GM23338 (cell line): ENCODE measurements at places on chromosomes 16 and 17.

- DNase-seq, result no peak
Measured at GRCh38 chr16:11605891-11606290, 19.2 kb upstream of the LITAF start.

DNA sequence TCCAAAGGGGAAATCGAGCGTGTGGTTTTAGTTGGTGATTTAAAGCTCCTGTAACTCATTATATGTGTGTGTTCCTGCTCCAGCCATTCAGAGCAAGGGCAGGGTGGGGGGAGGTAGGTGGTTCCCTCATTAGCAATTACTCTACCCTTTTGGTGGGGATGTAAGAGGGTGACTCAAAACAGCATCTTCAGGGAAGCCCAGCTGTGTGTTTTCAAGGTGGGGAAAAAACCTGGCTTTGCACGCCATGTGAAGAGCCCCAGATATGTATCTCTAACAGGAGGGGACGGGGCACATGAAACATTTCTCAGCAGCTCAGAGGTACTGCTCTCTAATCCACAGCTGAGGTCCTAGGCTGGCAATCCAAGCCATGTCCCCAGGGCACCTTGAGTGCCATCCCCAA is 241.3 kb upstream of the ZFHX3 start:
- no peak for DNase-seq

- DNase-seq, result peak; percentile 80
Measured at GRCh38 chr16:68436581-68436980, 11.7 kb downstream of the SMPD3 start.

GRCh38 chr17:15957206-15957605 is 12.3 kb downstream of the ADORA2B start:
- DNase-seq, result no peak

DNA sequence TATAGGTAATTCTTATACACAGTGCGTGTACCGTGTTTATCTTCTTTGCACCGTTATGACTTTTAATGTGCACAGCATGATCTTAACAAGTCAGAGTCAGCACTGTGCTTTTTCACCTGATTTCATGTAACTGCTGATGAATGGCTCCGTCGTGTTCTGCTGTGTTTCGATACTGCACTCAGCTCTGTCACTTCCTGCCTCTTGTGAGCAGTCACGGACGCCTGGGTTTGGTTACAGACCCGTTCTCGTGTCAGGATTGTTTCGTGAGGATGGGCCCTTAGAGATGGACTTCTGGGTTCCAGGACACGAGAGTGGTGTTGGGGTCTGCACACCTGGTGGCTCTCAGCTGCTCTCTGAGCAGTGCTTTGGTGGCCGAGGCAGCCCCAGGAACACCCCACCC is 24.6 kb downstream of the TBCD start:
- DNase-seq, result no peak

- no peak for DNase-seq
Measured at GRCh38 chr16:84029297-84030047, 13.1 kb downstream of the SLC38A8 start.

GRCh38 chr16:51816929-51817328 is 665.9 kb upstream of the SALL1 start:
- no peak for DNase-seq

DNA sequence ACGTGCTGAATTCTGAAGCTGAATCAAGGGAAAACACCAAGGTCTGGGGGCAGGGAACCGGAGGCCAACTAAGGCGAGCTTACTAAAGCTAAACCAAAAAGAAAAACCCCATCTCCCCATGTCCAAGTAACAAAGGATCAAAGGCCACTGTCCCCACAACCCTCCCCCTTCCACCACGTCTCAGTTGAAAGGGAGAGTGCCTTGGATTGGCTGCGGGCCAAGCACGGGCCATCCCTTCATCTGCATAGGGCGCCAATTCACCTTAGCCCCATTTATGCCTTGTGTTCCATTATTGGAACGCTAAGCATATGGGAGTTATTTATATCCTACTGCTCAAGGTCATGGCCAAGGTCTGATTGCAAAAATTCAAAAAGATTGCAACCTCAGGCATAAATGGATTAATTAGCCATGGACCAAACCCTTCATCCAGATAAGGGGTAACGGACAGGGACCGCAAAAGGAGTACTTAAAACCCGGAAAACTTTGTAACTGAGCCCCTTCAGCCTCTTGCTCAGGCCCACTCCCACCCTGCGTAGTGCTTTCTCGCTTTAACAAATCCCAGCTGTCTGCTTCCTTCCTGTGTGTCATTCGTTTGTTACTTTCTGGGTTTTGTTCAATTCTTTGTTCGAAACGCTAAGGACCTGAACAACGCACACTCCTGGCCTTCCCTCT is 740 bp upstream of the ATP6V0D1 start:
- peak; percentile 41 for DNase-seq

DNA sequence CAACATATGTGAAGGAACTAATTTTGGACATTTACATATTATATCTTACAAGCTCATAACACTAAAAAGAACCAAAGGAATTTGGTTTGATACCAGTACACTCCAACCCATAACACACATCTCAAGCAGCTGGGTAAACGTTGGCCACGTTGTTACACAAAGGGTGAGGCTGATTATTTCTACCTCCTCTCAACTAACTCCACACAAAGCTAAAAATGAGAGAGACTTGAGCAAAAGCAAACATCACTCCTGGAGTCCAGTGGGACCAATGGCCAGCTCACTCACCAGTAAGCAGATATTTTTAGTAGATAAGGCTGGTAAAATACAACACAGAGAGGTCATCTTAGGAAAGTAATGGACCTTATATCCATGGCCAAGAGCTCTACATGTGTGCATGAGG is 207.6 kb downstream of the MRTFB start:
- no peak for DNase-seq

DNA sequence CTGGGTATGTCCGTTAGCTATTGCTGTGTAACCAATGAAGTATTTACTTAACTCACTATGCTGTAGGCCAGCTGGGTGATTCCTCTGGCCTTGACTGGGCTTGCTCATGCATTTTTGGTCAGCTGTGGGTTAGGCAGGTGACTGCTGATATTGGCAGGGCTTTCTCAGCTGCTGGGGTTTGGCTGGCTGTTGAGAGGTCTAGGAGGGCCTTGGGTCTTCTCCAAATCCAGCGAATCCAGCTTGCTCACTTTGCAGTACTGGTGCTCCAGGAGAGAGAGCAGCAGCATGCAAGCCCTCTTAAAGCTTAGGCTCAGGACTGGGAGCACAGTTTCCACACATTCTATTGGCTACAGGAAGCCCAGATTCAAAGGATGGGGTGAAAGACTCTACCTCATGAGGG is 270.1 kb downstream of the PHKB start:
- DNase-seq, result no peak

- DNase-seq, result no peak
Measured at GRCh38 chr16:12081048-12081404, 104.5 kb downstream of the SNX29 start.

DNA sequence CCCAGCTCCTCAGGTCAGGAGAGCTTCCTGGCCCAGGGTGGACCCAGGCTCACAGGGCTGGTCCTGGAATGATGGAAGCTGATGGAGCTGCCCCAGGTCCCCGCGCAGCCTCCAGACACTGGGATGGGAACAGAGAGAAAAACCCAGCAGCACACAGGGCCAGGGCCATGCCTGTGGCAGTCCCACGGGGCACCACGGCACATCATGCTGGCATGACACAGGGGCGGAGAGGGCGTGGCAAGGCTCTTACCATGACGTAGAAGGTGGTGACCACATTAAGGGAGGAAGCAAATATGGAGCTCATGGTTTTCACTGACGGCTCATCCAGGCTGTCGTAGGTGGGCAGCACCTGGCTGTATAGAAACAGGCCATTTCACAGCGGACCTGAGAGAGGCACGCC is 18.3 kb downstream of the SLC38A10 start:
- DNase-seq, result no peak

DNA sequence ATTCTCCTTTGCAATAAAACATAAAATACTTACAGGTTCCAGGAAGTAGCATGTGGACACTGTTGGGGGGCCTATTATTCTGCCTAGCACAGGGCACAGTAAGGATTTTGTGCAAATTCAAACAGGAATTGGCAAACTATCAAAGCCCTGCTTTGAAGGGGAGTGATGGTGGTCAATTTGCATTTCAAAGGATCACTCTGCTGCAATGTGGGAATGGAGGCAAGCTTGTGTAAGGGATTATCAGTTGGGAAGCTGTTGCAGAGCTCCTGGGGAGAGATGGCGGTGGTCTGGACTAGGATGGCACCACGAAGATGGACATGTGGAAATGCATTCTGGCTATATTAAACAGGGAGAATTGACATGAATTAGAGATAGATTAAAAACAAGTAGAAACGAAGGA is 990.7 kb upstream of the RBFOX1 start:
- peak; percentile 33 for DNase-seq

DNA sequence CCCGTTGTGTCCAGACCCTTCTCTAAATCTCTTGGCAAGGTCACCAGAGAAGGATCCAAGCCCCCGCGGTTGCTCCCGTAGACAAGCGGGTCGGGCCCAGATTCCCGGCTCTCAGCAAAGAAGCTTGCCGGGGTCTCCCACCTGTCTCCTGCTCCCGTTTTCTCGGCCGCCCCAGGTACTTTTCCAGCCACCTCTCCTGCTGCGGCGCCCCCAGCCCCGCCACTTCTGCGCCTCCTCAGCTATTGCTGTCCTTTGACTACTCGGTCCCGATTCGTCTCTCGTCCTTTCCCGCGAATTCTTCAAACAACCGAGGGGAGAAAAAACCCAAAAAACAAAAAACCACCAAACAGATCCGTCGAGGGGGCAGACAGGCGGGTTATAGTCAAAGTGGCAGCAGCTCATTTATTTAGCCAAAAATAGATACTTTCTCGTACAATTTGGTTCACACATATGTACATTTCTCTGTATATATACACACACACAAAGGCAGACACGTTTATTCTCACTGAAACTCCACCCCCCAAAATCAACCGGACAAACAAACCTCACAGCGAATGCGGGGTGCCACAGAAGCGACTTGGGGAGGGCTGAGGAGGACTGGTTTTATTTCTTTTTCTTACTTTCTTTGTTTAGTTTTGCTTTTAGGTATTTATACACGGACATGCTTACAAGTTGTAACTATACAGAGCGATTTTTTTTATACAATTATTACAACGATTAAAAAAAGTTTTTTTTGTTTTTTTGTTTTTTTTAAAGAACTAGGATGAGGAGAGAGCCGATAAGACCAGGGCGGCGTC is 3.5 kb downstream of the IRX3 start:
- DNase-seq, result peak; percentile 56

DNA sequence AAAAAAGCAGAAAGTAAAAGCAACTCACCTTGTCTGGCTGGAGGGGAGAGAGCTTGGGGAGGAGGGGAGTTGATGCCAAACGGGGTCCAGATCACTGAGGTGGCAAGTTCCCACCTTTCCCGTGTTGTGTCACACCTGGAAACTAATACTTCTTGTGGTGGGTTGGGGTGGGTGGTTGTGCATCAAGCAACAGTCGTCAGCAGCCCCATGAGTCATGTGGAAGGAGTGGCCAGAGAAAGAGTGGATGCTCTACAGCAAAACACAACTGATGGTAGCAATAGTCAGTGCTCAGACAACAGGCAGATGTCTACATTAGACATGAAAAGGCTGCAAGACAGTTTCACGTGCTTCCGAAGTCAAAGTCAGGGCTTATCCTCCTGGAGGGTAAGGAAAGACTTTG is 35.4 kb downstream of the ARSG start:
- DNase-seq, result no peak

DNA sequence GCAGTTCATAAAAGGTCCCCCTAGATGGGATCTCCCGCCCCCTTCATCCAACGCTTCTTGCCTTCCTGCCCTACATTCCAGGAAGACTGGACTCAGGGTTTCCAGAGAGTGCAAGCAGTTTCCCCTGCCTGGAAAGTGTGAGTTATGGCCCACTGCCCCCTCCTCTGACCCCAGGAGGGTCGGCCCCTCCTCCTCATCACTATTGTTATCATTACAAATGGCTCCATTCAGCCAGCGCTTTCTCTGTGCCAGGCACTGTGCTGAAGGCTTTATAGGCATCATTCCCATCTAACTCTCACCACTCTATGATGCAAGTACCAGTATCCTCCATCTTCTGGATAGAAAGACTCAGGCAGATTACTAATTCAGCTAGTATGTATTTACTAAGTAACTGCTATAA is 90.7 kb downstream of the USP31 start:
- DNase-seq, result no peak

DNA sequence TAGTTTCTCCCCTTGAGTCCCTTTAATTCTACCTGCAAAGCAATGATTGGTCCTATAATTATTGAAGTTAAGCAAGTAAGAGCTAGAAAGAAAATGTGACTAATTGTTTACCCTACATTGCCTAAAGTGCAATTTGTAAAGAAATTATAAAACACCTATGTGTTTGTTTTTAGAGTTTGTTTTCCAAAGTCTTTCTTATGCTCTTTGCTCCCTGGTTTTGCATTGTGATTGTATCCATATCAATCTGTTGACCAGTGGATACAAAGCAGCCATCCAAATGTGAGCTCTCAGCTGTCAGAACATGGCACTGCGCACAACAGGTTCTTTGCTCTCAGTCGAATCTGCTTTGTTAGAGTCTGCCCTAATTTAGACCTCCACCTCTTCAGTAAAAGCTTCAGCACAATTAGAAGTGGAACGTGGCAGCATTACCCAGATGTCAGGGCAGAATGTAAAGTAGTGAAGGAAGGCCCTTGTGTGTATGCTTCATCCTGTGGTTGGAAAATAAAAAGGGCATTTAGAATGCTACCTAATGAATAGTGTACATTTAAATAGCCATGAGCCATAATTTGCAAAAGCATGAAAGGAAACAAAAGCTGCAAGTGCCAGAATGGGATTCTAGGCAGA is 70.5 kb downstream of the AATF start:
- DNase-seq, result no peak

GRCh38 chr17:50201276-50201854 is at the start of gene COL1A1:
TSS of gene COL1A1 (minus strand) at chr17:50201631. CDS start at chr17:50201513, 118 bp downstream.
- peak; percentile 59 for DNase-seq

DNA sequence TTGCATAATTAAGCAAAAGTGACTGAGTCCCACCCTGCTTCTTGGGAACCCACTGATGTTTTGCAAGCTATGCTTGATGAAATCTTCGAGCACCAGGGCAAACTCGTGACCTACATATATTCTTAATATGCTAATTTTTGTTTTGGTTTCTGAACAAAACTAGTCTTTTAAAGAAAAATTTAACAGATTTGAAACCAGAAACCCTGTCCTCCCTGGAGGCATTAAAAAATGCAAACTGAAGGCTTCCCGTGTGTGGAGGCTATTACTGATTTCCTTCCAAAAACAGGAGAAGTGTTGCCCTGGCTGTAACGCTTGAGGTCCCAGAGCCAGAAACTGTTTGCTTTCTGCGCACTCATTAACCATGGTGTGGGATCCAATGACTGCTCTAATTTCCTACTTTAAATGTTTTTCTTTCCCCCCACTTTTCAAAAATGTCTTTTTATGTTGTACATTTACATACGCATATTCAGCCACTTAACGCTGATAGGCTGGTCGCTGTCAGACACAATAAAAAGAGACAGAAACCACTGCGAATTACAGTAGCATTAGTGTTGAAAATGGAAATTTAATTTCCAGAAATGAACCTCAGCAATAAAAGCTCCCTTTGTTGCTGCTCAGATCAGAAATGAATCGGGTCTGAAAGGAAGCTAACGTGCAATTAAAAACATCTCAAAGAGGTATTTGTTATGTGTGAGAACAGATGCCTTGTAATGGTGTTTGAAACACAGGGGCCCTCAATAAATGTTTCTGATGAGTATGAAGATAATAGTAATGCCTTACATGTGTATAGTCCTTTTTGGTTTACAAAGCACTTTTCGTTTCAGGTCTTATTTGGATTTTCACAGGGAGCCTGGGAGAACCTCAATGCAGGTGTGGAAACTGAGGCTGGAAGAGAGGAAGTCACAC is 39.9 kb upstream of the IRX6 start:
- no peak for DNase-seq
